Stimulated activated CD4-positive, alpha-beta T cell treated with anti-CD3 and anti-CD28 coated beads, Interleukin-15, amount 100 ng/mL, for 1 hour (primary cell): ENCODE measurements at places on chromosomes 2 and 18.

GRCh38 chr2:127388423-127389164 lies 819 bp upstream of the MAP3K2 start:
- DNase-seq: no peak

- no peak for DNase-seq
Measured at GRCh38 chr2:142545036-142545435, 332.4 kb upstream of the KYNU start.

DNA sequence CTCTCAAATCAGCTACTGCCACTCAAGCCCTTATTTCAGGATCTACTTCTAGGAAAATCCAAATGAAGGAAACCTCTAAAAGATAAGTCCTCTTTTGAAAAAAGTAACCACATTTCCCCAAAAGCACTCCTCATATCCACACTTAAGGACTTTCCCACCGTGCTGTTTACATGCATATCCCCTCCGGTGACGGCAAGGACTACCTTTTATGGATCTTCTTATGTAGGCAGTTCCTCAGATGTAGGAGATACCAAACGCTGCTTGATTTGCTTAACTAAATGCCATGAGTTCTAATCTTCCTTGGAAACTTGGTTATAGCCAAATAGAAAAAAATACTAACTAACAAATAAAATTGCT lies 6.9 kb upstream of the TMEM87B start:
- no peak for DNase-seq

DNA sequence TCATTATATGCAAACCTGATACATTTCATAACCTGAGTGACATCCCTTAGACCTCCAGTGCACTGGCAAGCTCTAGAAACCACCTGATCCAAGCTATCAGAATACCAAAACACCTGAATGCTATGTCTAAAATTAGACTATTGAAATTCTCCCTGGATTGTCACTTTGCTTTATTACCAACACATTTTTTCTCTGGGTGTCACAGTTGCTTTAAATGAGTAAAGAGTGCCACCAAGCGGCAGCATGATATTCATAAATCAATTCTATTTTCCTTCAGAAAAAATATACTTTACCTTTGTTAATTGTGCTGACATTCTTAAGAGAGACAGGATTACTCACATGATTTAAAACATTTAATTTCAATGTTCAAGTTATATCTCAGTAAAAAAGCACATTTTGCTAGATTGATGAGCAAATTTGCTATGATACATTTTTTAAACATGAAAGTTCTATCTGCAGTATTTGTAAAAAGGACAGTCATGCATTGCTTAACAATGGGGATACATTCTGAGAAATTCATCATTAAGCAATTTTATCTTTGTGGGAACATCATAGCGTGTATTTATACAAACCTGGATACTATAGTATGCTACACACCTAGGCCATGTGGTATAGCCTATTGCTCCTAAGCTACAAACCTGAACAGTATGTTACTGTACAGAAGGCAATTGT lies 338.4 kb upstream of the SLC39A10 start:
- DNase-seq: no peak

DNA sequence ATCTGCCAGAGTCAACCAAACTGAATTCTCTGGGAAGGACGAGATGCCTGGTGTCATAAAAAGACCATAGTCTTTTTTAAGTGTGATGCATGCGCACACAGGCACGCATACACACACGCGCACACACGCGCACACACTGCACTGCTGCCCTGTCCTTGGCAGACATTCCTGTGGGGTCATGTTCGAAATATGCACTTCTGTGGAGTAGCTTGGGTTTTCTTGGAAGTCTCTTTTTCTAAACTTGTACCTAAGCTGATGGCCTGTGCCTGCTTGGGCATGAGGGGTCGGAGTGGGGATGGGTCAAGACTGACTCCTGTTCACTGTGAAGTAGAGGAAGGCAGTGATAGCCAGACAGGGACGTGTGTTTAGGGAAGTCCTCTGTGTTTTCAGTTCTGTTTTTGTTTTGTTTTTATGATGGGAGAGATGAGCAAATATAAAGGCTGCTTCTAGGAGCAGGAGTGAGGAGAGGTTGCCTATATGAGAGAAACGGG lies 4.0 kb upstream of the RMC1 start:
- no peak for DNase-seq

GRCh38 chr2:219386532-219387280 lies 1.0 kb downstream of the DNPEP start:
- no peak for DNase-seq

DNA sequence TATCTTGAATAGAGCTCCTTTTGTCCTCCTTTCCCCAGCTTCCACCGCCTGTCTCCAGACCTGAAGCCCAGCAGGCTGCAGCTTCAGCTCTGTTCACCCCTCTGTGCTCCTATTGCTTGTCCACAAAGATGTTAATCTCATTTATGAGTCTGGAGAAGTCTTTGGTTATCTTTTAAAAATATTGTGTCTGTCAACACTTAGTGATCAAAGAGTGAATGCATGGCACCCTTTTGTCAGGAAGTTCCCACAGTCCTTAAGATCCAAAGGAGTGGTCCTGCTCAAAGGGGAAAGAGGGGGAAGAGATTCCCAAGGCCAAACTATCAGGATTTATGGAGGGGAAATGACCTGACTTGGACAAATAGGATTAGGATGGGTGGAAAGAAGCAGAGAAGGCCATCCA lies 118.9 kb downstream of the ACAA2 start:
- DNase-seq: no peak

DNA sequence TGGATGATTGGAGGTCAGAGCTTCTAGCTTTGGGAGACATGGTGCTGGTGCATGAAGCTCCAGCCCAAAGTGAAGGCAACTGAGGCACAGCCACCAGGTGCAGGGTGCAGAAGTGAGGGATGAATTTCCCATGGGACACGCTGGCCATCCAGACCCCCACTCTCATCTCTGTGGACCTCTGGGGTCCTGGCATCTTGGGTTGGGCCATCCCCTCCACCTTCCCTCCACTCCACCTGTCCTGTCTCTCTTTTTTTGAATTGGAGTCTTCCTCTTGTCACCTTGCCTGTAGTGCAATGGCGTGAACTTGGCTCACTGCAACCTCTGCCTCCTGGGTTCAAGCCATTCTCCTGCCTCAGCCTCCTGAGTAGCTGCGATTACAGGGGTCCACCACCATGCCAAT lies 3.4 kb downstream of the NGEF start:
- DNase-seq: no peak

- DNase-seq: no peak
Measured at GRCh38 chr18:75219745-75220375, 9.3 kb downstream of the TSHZ1 start.

DNA sequence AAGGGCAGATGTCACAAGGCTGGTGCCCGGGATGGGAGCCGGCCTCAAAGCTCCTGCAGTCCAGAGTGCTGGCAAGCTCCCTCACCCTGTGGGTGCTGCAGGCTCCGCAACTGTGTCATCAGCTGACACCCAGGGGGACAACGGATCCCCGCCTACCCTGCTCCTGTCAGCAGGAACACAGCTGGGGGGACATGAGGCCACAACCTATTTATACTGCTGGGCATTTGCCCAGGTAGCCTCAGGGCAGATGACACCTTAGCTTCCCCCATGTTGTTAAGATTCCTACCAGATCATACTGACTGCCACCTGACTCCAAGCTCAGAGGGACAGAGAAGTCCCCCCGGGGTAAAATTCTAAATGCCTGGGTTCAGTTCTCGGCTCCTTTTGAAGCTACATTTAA lies 1.2 kb downstream of the ANKRD23 start:
- DNase-seq: no peak
